ENCODE measurements at places on chromosomes 12 and 14.

GRCh38 chr14:76773188-76773885, 12.1 kb downstream of the VASH1 start:
- DNase-seq: no peak

- DNase-seq: no peak
Measured at GRCh38 chr12:75814851-75815754, 216.5 kb downstream of the PHLDA1 start.

DNA sequence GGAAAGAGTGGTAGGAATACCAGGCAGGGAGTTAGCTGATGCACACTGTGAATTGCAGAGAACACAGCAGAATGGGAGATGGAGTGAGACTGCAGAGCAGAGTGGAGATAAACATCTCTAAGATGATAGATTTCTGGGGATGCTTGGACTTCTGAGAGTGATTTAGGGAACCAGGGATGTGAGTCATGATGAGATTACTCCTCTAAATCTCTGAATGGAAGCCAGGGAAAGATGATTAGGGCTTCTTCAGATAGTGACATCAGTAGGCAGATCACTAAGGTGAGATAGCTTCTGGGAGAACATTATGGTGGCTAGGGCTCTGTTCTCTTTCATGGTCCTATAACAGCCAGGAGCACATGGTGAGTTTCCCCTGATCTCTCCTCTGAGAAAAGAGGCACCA, 501.5 kb upstream of the USP15 start:
- no peak for DNase-seq

- no peak for DNase-seq
Measured at GRCh38 chr14:38016497-38016896, 191.2 kb upstream of the SSTR1 start.

- DNase-seq: no peak
Measured at GRCh38 chr14:55505846-55506245, 65.4 kb upstream of the TBPL2 start.

GRCh38 chr12:77488041-77488620, 342.6 kb upstream of the NAV3 start:
- no peak for DNase-seq

DNA sequence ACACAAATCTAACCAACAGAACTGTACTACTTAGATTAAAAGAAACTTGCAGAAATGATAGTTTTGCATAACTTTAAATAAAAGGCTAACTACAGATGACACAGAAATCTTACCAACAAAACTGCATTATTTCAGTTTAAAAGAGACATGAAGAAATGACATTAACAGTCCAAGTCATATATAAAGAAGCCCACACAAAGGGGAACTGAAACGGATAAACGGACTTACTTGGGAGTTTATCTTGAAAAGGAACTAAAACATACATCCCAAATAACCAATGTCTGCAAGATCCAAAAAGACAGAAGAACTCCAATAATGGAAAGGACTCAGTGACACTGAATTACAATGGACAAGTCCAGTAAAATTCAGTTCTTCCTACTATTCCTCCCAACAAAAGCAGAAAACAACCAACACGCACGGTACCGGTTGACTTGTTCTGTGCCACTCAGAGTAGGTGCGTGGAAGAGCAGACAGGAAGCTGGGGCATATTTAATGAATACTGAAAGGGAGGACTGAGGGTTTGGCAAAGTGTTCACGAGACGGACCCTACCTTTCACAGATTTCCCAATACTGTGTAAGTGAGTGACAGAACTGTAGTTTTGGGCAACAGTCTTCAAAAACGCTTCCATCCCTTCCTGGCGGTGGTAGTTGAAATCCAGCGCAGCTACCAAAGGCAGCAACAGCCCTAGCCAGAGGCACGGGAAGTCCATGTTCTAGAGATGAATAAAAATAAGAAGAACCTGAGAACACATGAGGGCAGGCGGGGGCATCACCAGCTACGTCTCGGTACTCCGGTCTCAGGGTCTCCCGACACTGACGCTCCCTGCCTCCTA, 627 bp downstream of the CPM start:
- DNase-seq: no peak

- DNase-seq: no peak
Measured at GRCh38 chr12:122757568-122757967, 4.9 kb downstream of the DENR start.

GRCh38 chr12:3655328-3655900, 97.5 kb downstream of the CRACR2A start:
- no peak for DNase-seq

GRCh38 chr14:28098856-28099255, 667.7 kb upstream of the FOXG1 start:
- DNase-seq: no peak

- no peak for DNase-seq
Measured at GRCh38 chr14:61652526-61653262, 42.6 kb upstream of the HIF1A start.

DNA sequence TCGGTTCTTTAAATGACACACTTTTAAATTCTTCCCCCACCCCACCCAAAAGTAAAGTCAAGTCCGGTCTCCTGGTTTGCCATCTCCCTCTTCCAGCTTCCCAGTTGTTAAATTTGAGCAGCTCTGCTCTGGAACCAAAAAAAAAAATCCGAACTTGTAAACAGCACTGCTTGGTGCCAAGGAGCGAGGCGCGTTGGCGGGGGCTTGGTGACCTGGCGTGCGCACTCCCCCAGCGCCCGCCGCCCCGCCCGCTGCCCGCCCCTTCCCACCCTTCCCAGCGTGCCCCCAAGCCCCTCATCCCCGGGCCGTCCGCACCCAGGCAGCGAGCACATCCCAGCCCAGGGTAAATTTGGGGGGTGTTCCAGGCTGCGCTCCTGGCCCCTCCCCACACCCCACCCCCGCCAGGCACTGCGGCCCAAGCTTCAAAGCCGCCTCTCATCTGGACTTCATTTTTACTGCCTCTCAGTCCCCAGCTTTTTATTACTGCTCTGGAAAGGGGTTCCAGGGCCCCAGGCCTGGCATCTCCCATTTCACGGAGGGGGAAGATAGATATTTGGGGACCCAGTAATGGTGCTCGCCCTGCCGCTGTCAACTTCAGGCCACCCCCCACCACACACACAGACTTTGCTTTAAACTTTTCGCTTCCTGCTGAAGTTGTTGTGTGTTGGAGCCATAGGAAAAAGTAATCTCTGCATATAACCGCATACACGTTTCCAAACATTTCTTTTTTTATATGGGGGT, 11.7 kb upstream of the ITGB7 start:
- no peak for DNase-seq

GRCh38 chr12:41250748-41251147, 62.6 kb downstream of the PDZRN4 start:
- no peak for DNase-seq

GRCh38 chr14:70651522-70651921, 9.8 kb downstream of the TTC9 start:
- DNase-seq: no peak

DNA sequence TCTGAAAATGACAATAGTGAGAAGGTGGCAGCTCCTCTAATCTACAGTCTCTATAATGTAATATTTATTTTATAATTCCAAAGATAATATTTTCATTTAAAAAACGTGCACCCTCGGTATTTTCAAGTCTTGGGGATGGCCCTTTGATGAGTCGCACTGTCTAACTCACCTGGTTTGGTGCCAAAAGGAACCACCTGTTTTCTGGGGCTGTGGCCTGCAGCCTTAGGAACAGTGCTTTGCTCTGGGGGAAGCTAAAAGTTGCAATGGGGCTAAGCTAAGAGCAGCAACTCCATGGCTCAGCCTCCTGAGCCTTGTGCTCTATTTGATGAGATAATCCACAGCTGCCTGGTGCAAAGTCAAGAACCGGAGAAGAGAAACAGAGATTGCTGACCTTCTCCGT, 6.4 kb upstream of the ENDOU start:
- DNase-seq: no peak

DNA sequence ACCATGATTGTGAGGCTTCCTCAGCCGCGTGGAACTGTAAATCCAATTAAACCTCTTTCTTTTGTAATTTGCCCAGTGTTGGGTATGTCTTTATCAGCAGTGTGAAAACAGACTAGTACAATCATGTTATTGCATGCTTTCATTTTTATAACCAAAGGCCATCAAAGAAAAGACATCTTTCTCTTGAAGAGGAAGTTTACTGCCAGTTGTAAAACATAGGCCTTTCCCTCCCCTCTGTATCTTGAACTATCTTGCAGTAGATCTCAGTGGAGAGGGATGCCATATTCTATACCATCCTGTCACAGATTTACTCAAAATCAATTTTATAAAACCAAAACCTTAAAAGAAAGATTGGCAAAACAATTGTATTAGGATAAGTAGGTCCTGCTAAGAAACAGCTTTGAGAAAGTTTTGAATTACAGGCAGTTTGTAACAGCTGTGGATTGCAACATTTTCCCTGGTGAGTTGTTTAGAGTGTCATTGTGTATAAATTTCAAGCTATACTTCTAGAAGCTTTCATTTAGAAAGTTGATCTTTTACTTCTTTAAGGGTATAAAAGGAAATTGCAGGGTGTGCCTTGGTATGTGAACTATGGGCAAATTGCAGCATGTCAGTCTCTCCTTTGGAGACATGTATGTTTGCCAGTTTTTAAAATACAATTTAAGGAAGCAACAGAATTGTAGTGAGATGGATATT, 128.0 kb downstream of the ATP23 start:
- no peak for DNase-seq

DNA sequence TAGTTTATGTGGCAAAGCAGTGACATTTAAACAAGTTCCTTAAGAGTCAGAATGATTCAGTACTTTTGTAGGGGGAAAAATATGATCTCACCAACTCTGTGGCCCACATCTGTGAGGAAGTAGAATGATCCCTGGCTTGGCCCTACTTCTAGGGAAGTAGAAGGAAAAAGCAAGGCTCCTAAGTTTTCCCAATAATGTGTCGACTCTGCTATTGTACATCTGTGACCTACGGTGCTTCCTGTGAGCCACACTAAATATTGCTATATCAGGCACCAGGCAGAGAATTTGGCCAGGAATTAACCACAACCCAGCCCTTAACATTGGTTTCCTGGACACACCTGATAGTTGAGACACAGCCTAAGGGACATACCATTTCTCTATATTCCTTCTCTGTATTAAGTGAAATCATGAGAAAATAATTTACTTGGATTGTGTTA, 9.3 kb upstream of the NID2 start:
- no peak for DNase-seq

GRCh38 chr12:127925971-127926370, 341.0 kb upstream of the TMEM132C start:
- no peak for DNase-seq

DNA sequence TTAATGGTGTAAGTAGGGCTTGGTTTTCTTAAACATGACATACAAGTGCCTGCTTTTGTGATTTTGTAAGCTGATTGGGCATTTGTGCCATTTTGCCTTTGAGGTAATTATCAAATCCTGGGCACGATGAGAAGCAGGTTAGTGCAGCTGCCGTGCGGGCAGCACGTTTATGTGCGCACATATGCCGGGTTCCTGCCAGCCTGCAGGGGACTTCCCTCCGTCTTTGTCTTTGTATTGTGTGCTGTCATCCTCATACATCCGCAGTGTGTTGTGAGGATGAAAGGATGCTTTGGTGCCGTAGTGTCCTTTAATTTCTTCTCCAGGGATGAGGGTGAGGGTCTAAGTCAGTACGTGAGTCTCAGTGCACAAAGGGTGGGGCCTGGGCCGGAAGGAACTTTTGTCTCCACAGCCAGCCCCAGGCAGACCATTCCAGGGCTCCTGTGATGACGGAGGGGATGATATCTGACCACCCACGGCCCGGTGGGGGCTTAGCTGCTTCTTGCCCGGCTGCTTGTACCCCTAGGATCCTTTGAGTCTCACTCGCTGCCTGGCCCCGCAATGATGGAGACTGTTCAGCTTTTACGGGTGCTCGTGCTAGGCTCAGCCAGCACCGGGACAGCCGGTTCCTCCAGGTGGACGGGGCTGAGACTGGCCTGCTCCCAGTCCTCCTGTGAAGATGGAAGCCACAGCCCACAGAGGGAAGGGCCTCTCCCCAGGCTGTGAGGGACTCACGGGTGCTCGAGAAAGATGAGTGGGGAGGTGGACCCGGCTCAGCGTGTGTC, 54.6 kb downstream of the ADGRD1 start:
- DNase-seq: no peak

GRCh38 chr14:68401855-68402254, 391.0 kb downstream of the ZFP36L1 start:
- DNase-seq: no peak

GRCh38 chr14:103142026-103142425, 18.8 kb downstream of the TNFAIP2 start:
- DNase-seq: no peak

DNA sequence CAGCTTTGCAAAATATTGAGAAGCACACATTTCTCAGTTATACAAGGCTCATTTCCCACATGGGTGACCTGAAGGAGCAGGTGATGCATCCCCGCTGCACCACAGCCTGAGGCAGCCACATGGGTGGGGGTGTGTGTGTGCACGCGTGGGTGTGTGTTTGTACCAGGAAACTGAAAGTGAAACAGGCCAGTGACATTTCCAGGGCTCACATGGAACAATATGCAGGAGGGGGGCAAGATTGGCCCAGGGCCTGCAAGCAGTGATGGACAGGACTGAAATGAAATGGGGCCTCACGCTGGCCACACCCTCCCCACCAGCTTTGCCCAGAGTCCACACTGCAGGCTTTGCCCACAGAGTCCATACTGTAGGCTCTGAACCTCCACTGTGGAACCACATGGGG, 154.2 kb upstream of the PARP11 start:
- no peak for DNase-seq

DNA sequence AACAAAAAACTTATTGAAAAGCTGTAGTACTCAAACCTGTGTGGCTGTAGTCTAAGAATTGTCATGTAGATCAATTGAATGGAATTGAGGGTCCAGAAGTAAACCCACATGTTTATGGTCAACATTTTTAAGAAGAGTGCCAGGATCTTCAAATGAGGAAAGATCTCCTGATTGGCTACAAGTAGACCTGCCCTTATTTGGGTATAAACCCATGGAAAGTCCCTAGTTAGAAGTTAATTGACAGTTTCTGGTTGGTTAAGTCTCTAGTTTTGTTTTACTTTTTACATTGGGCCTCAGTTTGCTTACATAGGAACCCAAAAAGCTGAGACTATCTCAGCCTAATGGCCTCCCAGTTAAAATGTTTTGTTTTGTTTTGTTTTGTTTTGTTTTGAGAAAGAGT, 91.9 kb upstream of the RESF1 start:
- DNase-seq: no peak

DNA sequence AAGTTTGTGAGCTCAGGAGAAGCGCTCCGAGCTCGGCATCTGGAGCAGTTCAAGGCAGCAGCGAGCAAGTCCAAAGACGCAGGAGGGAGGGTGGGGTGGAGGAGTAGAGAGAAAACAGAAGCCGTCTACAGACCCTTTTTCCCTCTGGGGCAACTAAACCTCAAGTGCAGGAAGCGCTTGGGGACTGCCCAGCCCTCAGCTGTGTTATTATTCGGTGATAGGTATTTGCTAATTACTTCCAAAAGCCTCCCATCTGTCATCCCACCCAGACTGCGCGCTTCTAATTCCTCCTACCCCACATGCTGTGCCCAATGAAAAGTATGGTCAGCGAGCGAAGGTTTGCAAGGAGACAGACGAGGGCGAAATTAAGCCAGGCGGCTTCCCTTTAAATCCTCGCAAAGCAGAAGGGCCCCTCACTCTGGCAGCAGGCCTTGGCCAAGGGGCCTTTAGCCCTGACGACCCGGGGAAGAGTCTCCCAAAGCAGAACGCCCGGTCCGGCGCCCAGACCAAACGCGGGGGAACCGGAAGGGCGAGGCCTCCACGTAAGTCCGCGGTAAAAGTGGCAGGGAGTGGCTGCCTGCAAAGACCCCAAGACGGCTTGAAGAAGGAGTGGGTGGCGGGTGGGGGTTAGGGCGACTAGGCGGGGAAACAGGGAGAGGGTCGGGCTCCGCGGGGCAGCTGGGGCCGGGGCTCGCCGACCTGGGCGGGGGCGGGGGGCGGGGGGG, 507 bp upstream of the CD9 start:
- DNase-seq: no peak
